ENCODE measurements at places on chromosomes 16 and 17.

DNA sequence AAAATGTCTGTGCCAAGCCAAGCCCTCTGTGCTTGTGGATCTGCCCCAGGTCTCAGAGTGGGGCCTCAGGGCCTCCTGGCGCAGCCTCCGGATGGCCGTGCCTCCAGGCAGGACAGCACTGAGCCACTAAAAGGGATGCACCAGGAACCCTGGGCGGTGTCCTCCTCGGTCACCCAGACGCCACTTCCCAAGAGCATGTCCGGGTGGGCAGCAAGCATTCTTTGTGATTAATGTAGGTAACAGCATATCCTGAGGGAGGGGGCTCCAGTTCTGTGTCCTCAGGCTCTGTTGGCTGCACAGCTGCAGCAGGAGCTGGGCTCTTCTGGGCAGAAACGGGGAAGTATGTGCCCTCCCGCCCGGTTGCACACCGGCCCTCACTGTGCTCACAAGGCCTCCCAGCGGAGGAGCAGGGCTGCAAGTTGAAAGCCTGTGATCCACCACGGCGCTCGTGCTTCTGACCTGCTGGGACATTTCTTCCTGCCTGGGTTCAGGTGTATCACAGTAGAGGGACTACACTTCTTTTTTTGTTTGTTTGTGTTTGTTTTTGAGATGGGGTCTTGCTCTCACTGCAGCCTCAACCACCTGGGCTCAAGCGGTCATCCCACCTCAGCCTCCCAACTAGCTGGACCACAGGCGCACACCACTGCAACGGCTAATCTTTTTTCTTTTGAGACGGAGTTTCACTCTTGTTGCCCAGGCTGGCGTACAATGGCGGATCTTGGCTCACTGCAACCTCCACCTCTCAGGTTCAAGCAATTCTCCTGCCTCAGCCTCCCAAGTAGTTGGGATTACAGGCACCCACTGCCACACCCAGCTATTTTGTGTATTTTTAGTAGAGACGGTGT lies 37.9 kb upstream of the CHMP6 start:
- DNase-seq = no peak

- DNase-seq = peak; percentile 20
Observed at GRCh38 chr17:614653-615546, 99.7 kb downstream of the VPS53 start.

- no peak for DNase-seq
Observed at GRCh38 chr16:16073001-16073545, 123.7 kb downstream of the ABCC1 start.

GRCh38 chr17:73369111-73369521 lies 57.3 kb upstream of the CDC42EP4 start:
- DNase-seq = no peak

- no peak for DNase-seq
Observed at GRCh38 chr16:15641753-15642556, 999 bp downstream of the MARF1 start.

DNA sequence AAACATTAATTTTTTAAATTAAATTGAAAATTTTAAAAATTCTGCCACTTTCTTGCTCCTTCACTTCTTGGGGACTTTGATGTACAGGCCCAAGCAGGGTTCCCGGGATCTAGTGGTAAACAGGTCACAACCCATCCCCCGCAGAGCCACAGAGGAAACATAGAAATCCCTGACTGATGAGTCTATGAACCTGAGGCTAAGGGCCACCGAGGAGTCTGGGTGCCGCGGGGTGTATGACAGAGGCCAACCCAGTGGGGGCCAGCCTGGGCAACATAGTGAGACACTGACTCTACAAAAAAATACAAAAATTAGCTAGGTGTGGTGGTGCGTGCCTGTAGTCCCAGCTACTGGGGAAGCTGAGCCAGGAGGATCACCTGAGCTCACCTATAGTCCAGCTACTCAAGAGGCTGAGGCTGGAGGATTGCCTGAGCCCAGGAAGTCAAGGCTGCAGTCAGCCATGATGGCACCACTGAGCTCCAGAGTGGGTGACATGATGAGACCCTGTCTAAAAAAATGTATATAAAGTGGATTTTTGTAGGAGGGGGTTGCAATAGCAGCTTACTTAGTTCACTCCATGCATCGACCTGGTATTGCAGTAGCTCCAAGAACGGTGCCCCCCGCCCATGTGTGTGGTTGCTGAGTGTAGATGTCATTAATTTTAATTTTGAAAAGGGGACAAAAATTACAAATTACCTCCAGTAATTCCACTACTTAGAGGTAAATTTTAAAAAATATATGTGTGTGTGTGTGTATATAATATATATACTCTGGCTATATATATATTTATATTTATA lies 9.2 kb upstream of the FLYWCH1 start:
- DNase-seq = no peak

GRCh38 chr16:1026784-1027500 lies 45.4 kb downstream of the SOX8 start:
- DNase-seq = no peak

DNA sequence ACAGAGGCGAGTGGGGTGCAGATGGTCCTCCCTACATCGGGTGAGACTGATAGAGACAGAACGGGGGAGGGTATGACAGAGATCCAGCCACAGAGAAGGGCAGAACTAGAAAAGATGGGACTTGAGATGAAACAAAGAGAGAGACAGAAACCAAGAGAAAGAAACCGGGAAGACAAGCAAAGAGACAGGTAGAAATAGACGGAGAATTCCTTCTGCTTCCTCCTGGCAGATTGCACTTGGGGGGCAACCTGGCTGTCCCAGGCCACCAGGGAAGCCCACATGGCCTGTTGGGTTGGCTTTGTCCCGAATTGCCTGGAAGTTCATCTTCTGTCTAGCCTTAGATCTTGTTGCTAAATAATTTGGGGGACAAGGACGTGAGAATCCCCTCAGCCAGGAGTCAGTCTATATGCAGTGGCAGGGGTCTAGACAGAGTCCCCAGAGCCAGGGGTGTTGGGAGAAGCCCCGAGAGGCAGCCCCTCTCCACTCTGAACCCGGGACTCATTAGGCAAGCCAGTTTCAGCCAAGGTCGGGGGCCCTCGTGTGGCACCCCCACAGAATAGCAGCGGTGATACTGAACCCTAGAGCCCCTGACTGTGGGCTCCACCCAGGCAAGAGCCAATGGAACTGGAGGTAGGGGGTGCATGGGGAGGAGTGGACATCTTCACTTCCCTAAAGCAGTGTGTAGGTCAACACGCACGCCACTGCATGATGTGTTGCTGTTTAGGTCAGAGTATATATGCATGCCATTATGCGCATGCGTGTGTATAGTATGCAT lies 627 bp upstream of the TSPOAP1 start:
- peak; percentile 87 for DNase-seq

DNA sequence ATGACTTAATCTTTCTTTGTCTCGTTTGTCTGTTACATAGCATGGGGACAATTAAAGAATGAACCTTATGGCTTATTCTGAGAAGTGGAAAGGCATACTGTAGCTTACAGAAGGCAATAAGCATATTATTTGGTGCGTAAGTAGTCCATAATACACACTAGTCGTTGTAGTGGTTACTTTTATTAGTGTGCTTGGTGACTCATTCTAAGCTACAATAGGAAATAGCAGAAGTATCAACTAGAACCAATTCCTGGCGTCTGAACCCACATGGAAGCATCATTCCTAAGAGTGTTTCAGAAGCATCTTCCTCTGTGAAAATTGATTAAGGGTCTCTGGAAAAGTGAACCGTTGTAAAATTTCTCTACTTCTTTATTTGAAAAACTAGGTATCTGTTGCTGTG lies 777.8 kb upstream of the EEF2KMT start:
- DNase-seq = no peak

DNA sequence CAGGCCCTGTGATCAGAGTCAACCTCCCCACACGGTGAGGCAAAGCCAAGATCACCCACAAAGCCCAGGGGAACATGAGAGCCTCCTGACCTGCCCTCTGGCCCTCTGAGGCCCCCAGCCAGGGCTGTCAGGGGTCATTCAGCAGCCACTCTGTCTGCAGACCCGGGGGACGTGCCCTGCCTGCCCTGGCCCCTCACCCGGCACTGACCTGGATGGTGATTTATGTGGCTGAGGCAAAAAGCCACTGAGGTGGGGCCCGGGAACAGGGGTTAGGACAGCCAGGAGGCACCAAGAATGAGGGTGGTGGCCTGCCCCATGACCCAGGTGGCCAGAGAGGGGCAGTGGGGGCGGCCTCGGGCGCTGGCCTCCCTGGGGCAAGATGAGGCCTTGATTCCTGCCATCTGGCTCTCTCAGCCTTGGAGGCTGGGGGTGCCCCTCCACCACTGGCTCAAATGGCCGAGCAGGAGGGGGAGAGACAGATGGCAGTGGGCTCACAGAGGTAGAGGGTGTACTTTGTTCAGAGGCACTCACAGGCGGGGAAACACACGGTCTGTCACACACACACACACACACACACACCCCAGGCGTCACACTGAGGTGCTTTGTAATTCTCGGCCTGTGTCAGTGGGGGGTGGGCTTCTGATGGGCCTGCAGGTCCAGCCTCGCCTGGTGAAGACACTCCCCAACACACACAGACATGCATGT lies 174.0 kb upstream of the GSE1 start:
- no peak for DNase-seq

GRCh38 chr16:89906140-89907025 lies 12.3 kb upstream of the MC1R start:
- no peak for DNase-seq

DNA sequence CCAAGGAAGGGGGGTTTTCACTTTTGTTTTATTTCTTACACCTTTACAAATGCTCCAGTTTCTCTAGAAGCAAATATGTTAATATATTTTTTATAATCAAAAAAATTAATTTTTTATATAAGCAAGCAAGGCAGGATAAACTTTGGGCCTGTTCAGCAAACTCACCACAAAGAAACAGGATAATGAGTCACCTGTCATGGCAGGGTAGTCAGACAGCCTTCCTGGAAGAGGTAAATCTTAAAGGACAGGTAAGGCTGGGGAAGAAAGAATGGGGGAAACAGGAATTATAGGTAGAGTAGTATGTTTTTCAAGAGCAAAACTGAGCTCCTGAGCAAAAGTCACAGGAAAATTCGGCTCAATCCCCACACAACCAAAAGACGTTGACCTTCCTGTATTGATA lies 186.3 kb upstream of the SOX9 start:
- DNase-seq = no peak

GRCh38 chr17:57954397-57955182 lies 622 bp downstream of the CUEDC1 start:
- DNase-seq = no peak

DNA sequence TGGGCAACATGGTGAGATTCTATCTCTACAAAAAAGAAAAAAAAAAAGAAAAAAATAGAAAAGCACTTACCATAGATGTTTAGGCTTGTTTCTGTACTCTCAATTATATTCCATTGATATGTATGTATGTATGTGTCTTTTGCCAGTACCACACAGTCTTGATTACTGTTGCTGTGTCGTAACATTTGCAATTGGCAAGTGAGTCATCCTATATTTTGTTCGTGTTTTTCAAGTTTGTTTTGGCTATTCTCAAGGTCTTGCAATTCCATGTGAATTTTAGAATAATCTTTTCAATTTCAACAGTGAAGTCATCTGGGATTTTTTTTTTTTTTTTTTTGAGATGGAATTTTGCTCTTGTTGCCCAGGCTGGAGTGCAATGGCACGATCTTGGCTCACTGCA lies 19.3 kb downstream of the SPECC1 start:
- DNase-seq = no peak

- DNase-seq = no peak
Observed at GRCh38 chr16:81327447-81328196, 12.9 kb downstream of the GAN start.

- DNase-seq = no peak
Observed at GRCh38 chr17:68734187-68734900, 133.2 kb upstream of the FAM20A start.

DNA sequence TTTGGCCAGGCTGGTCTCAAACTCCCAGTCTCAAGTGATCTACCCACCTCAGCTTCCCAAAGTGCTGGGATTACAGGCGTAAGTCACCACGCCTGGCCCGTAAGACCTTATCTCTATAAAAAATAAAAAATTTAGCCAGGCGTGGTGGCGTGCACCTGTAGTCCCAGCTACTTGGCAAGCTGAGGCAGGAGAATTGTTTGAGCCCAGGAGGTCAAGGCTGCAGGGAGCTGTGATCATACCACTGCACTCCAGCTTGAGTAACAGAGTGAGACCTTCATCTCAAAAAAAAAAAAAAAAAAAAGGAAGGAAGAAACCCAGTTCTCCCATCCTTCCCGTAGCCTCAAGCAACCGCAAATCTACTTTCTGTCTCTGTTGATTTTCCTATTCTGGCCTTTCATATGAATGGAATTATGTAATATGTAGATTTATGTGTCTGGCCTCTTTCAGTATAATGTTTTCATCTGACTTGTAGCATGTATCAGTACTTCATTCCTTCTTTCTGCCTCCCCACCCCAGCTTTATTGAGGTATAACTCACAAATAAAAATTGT lies 11.2 kb downstream of the CASC3 start:
- no peak for DNase-seq

DNA sequence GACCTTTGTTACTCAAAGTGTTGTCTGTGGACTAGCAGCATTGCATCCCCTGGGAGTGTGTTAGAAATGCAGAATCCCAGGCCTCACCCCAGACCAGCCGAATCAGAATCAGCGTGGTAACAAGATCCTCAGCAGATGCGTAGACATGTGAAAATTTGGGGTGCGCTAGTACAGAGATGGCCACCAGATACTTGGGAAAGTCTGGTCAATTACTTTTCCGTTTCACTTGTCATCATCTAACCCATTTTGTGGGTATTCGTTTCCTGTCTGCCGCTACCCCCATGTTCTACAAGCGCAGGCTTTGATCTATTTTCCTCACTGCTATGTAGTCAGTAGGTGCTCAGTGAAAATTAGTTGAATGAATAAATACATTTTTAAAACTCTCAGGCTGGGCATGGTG lies 33.1 kb upstream of the HERPUD1 start:
- DNase-seq = peak; percentile 15

- no peak for DNase-seq
Observed at GRCh38 chr17:76887802-76888201, 19.6 kb downstream of the MGAT5B start.

DNA sequence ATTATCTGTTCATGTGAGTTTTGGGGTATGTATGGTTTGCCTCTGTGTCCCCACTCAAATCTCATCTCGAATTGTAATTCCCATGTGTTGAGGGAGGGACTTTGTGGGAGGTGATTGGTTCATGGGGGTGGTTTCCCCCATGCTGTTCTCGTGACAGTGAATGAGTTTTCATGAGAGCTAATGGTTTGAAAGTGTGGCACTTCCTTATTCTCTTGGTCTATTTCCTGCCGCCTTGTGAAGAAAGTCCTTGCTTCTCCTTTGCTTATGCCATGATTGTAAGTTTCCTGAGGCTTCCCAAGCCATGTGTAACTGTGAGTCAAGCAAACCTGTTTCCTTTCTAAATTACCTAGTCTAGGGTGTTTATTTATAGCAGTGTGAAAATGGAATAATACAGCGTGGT lies 128.1 kb upstream of the HS3ST4 start:
- no peak for DNase-seq

All from CD4-positive, alpha-beta T cell treated with Interferon alpha-2 for 1 hour (primary cell).